Head of caudate nucleus (tissue), 42 donors: ENCODE measurements at places on chromosomes 13 and 19.
A peak's percentile ranks its signal among the peaks of the same experiment; 100 is the strongest.

- no peak for DNase-seq
Measured at GRCh38 chr19:892243-892893, 619 bp downstream of the MED16 start.

DNA sequence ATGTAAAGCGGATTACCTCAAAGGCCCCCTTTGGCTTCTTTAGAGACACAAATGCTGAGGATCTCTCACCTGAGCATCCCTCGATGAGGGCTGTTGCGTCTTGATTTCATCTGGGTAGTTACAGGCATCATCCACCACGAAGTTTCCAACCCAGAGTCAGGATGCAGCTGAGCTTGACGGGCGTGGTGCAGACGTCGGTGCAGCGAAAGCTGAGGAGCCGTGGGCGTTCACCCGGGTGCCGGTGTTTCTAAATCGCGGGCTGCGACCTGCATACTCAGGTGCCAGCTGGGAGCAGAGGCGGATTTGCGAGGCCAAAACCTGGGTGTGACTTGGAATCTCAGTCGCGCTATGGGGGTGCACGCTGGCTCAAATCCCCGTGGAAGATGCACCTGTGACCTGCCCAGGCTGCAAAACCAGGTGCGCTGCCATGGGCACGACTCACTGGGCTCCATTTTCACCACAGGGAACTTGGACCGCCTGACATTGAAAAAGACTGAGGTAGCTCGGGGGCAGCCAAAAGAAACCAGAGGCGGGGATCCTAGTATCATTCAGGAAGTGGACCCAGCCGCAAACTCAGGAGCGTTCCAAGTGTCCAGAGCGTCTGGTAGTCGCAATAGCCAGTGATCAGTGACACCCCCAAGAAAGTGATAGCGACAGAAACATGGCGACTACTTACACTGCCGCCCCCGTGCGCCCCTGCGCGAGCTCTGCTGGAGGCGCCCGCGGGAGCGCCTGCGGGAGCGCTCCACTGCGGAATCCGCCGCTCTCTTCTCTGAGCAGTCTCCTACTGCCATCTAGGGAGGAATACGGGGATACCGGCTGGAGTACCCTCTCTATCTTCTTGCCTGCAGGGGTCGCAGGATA lies 36.4 kb upstream of the IGFL4 start:
- DNase-seq, result peak; percentile 89

DNA sequence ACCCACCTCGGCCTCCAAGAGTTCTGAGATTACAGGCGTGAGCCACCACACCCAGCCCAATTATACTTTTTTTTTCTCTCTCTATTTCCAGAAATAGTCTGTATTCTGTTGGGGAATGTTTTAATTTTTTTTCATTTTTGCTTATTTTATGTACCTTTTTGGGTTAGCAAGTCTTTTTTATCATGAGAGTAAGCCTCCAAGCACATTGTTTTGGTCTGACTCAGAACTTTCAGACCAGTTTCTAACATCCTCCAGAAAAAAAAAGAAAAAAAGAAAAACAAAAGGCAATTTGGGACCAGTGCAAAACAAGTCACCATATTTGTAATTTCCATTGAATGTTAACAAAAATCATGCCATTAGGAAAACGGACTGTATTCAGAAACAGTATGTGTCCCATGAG lies 1465.5 kb downstream of the SLITRK5 start:
- DNase-seq, result no peak

DNA sequence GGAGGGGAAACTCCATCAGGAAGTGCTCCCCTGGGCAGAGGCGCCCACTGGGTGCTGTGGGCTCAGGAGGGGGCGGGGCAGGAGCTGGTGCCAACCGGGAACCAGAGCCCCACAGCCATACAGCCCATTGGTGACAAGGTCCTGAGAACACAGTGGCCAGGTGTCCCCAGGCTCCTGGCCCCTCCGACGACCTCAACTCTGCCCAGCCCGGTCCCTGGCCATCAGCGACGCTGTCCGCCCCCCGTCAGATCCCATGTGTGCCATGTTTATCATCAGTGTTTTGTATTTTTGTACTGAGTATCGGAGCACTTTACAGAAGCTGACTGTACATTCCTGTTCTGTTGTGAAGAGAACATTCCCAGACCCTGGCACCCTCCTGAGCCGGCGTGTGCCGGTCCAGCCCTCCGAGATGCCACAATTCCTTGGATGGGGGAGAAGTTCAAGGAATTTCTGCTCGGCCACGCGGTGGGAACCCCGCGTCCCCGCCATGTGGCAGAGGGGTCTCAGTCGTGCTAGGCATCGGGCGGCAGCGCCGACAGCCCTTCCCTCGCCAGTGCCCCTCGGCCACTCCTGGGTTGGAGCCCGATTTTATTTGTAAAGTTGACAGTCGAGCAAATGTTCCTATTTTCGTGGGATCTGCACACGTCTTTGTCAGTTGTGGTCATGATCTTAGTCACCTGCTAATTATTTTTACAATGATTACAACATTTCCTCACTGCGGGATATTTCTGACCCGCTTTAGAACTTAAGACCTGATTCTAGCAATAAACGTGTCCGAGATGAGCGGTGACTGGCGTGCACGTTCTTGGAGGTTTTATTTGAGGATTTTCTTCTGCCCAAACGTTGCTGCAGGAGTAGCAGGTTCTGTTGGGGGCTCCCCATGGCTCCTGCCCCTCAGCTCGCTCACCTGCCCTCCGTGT lies 16.9 kb downstream of the PEX11G start:
- DNase-seq, result no peak

GRCh38 chr13:66565279-66565678 lies 664.9 kb downstream of the PCDH9 start:
- no peak for DNase-seq

GRCh38 chr13:65057986-65058385 lies 2172.2 kb downstream of the PCDH9 start:
- no peak for DNase-seq

- DNase-seq, result no peak
Measured at GRCh38 chr13:32905063-32905863, 111.0 kb upstream of the KL start.

DNA sequence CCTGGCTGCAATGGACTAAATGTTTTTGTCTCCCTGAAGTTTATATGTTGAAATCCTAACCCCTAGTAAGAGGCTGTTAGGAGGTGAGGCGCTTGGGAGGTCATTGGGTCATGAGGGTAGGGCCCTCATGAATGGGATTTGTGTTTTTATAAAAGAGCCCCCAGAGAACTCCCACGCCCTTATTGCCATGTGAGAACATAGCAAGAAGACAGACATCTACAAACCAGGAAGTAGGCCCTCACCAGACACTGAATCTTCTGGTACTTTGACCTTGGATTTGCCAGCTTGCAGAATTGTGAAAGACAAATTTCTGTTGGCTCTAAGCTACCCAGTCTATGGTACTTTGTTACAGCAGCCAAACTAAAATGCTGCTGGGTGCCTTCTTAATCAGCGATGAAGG lies 96.1 kb upstream of the SPATA13 start:
- no peak for DNase-seq

DNA sequence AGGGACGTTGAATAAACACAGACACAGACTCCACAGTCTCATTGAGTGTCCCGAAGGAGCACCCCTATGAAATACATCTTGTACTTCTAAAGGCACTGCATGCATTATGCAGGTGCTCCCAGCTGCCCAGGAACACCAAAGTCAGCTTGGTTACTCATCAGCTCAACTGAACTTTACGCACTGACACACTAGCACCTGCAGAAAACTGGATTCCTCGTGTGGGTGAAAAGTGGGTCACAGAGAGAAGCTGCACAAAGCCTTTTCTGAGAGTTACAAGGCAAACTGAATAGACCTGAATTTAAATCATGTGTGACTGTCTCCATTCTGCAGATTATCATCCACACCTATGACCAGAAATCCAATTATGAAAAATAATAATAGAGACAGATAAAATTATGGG lies 527.5 kb upstream of the NBEA start:
- peak; percentile 15 for DNase-seq

GRCh38 chr13:84917252-84917878 lies 881.9 kb downstream of the SLITRK6 start:
- DNase-seq, result no peak

DNA sequence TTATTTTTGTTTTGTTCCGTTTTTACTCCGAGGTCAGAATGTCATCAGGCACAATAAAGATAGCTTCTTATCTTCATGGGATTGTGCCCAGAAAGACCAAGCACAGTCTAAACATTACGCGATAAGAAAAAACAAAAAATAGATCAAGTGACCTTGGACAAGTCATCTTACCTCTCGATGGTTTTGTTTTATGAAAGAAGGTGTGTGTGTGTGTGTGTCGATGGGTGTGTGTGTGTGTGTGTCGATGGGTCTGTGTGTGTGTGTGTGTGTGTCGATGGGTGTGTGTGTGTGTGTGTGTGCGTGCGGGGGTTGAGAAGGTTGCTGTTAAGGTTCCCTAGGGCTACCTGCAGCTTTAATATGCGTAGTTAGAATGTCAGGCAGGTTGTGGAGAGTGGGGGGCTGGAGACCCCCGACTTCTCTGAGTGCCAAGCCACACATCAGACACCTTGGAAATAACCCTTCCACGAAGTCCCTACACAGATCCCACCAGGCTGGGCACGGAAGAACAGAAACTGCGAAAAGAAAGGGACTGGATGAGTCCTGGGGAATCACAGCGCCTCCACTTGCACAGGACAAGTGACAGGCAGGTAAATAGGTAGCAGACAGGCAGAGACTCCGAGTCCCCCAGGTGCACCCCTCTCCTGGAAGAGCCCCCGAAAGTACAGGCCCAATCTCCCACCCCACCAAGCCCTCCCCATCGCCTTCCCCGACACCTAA lies 458 bp upstream of the ATP8A2 start:
- DNase-seq, result peak; percentile 7

- DNase-seq, result no peak
Measured at GRCh38 chr13:89951341-89951740, 1396.1 kb upstream of the MIR17HG start.

- no peak for DNase-seq
Measured at GRCh38 chr13:106352850-106353249, 182.6 kb downstream of the EFNB2 start.

DNA sequence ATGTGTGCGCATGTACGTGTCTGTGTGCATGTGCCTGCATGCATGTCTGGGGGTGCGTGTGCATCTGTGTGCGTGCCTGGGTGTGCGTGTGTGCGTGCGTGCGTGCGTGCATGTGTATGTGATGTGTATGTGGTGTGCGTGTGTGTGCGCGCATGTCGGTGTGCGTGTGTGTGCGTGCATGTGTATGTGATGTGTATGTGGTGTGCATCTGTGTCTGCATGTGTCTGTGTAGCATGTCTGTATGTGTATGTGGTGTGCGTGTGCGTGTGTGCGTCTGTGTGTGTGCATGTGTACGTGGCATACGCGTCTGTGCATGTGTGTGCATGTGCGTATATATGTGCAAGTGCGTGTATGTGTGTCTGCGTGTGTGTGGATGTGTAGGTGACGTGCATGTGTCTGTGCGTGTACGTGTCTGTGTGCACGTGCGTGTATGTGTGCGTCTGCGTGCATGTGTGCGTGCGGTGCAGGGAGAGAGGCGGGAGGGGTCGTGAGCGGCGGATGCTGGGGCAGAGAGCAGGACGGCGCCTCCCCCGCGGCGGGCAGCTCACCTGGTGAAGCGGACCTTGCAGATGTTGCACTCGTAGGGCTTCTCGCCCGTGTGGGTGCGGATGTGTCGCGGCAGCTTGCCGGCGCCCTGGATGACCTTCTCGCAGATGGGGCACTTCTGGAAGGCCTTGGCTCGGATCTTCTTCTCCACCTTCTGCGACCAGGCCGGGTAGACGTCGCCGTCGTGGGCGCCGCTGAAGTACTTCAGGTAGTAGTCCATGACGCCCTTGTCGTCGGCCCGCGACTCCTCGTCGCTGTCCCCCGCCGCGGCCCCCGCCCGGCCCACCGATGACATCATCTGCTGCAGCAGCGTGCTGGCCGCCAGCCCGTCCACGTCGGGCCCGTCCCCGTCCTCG lies 13.0 kb downstream of the ZBTB7A start:
- DNase-seq, result no peak

- DNase-seq, result no peak
Measured at GRCh38 chr19:54245936-54246335, 3.3 kb upstream of the LILRA6 start.

GRCh38 chr19:1574354-1575136 lies 6.4 kb upstream of the MEX3D start:
- no peak for DNase-seq

GRCh38 chr13:51222686-51223559 lies 725 bp downstream of the FAM124A start:
- DNase-seq, result peak; percentile 73

- no peak for DNase-seq
Measured at GRCh38 chr13:23554000-23554399, 16.2 kb upstream of the TNFRSF19 start.

DNA sequence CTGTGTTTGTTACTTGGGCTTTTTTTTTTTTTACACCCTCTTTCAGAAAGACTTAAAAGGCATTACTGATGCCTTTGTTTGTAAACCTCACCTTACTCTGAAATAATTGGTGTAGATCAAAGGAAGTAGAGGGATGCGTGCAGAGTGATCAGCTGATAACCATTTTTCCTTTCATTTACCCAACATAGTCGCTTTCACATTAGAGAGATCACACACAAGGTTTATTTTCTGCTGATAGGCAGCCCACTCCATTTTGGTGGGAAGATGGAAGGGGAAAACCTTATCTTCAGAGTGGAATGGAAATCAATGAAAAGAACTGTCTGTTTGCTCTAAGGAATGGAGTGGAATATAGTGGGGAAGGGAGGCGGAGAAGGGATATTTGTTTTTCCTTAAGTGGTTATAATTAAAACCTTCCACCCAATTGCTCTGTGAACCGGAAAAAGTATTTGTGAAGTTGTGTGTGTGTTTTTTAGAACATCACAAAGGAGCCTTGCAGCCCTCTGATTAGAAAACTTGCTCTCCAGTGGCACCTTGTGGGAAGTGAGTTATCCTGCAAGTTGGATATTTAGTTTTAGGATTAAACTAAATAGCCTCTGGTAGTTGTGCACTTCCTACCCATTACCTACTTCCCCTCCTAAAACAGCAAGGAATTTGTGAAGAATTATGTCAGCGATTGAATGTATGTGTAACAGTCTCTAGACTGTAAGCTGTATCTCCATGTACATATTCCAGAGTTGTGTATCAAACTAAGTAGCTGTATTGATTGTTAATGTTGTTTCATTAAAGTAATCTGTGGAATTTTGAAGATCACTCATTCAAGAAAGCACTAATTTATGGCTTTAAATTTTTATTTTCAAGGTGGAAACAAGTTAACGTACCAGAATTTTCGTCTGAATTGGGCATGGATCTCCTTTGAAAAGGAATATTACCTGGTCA lies 76.8 kb downstream of the FREM2 start:
- peak; percentile 68 for DNase-seq

- no peak for DNase-seq
Measured at GRCh38 chr19:2446381-2446780, 10.4 kb downstream of the LMNB2 start.

- no peak for DNase-seq
Measured at GRCh38 chr13:37409756-37410155, 188.8 kb downstream of the POSTN start.
